AG04450 (cell line): ENCODE measurements at places on chromosomes 3 and 15.

- no peak for DNase-seq
Observed at GRCh38 chr15:101307048-101307896, 12.2 kb upstream of the SNRPA1 start.

- no peak for DNase-seq
Observed at GRCh38 chr15:61449186-61449702, 220.1 kb upstream of the RORA start.

DNA sequence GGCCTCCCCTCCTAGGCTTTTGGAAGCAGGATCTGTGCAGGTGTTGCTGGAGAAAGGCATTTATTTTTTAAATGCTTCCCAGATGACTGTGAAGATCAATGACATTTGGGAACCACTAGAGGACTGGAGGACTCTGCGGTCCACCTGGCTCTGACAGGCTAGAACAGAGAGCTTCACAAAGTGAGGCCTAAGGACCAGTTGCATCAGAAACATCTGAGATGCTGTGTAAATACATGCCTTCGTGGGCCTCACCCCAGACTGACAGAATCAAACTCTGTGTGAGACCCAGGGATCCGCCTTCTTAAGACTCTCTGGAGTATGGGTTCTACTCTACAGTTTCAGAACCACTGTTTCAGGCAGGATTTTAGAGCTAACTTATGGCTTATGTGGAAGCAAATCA is 105.0 kb upstream of the ICE2 start:
- no peak for DNase-seq

DNA sequence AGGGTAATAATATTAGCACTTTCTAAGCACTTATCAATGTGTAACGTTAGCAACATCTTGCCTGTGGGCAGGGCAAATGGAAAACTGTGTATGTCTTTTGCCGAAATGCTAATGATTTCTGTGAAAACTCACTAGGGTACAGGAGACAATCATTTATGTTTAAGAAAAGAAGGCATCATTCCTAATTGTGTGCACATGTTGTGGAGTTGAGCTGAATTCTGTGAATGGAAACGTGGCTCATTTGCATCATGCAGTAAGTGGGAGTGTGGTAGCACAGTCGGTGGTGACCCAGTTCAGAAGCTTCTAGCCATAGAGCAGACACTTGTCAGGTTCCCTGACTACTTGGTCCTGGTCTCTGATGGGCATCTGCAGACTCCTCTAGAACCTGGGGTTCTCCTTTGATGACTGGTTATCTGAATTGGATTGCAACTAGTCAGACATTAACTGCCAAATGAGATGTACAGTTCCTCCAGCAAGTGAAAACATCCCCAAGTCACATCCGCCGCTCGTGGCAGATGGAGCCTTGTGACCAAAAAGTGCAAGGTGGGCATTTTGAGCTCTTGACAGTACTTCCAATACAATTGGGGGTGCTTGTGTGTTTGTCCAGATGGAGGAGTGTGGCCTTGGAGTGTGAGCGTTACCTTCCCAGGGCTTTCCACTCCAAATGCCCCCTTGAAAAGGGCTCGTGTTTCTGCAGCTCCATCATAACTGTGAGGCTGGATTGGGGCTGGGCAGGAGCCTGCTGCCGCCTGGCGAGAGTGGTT is 21.5 kb downstream of the MRPS25 start:
- no peak for DNase-seq

DNA sequence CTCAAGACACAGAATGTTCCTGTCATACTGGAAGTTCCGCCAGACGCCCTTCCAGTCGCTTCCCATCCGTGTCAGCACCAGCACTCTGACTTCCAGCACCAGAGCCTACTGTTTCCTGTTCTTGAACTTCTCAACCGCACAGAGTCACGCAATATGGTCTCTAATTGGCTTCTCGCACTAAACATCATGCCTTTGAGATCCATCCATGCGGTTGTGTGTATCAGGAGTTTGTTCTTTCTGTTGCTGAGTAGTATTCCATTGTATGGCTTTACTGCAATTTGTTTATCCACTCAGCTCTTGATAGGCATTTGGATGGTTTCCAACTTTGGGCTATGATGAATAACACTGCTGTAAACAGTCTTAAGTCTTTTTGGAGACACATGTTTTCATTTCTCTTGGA is 112.1 kb downstream of the LRRK1 start:
- DNase-seq = no peak

- no peak for DNase-seq
Observed at GRCh38 chr15:49223536-49224274, 53.7 kb downstream of the GALK2 start.

GRCh38 chr3:42652611-42653302 is 740 bp upstream of the ZBTB47 start:
- peak; percentile 34 for DNase-seq

GRCh38 chr3:149474250-149474817 is at the start of gene TM4SF4:
Gene TM4SF4, plus strand, starts transcription at chr3:149474697. Its CDS starts 181 bp downstream, at chr3:149474878.
- DNase-seq = no peak
